ENCODE measurements at places on chromosomes 5 and 9. TPM values are rescaled to one million over a fixed set of nuclear protein-coding genes. Genes with fewer than 3 reads are reported as not detected.

The KIF4B gene
- polyA plus RNA-seq: 0.33 TPM

The SPINK13 gene
- polyA plus RNA-seq: 0.37 TPM

The SLC46A2 gene
- polyA plus RNA-seq: 0.12 TPM

The PCDHGB6 gene
- 6.6 TPM for polyA plus RNA-seq

The RELL2 gene
- 0.64 TPM for polyA plus RNA-seq

The TTC1 gene
- 70.6 TPM for polyA plus RNA-seq

The CHMP5 gene
- 143 TPM for polyA plus RNA-seq

The CA9 gene
- polyA plus RNA-seq: 0.60 TPM

The PKD2L2 gene
- polyA plus RNA-seq: not detected

DNA sequence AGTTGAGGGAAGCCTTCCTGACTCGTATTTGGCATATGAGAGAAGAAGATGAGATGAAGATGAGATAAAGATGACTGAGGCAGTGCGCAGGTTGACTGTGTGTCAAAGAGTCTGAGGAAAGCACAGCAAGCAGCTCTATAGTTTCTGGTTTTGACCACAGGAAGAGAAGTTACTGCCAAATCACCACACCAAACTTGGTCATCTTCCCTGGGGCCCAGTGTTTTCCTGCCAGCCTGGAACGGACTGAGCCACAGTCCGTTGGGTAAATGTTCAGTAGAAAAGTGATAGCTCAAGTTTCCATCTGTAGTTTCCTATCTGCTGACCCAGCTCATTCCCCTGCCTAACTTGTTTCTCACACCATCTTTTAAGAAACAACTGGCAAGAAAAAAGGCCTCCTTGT lies 80.7 kb upstream of the ADAMTS19 start:
- no peak for DNase-seq

DNA sequence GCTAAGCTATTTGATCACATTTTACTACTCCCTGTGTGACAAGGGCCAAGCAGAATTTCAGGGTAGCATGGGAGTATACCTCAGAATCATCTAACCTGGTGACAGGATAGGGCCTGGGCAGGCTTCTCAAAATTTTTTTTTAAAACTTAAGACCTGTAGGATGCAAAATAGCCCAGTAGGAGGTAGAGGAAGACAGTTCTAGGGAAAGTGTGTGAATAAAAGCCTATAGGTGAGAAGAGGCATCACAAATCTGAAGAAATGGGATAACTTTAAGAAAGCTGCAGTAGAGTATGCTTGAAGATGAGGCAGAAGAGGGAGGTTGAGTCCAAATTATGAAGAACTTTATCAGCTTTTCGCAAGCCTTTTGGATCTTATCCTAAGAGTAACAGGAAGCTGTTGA lies 32.3 kb downstream of the CNTRL start:
- no peak for DNase-seq

DNA sequence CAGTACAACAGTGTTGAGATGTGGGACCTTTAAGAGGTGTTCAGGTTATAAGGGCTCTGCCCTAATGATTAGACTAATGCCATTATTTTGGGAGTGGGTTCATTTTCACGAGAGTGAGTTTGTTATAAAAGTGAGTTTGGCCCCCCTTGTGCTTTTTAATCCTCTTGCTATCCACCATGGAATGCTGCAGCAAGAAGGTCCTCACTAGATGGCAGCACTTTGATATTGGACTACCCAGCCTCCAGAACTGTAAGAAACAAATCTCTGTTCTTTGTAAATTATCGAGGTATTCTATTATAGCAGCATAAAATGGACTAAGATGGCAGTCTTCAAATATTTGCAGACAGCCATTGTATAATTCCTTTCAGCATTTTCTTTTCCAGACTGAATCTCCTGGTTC lies 212.4 kb downstream of the LRRC70 start:
- no peak for DNase-seq

DNA sequence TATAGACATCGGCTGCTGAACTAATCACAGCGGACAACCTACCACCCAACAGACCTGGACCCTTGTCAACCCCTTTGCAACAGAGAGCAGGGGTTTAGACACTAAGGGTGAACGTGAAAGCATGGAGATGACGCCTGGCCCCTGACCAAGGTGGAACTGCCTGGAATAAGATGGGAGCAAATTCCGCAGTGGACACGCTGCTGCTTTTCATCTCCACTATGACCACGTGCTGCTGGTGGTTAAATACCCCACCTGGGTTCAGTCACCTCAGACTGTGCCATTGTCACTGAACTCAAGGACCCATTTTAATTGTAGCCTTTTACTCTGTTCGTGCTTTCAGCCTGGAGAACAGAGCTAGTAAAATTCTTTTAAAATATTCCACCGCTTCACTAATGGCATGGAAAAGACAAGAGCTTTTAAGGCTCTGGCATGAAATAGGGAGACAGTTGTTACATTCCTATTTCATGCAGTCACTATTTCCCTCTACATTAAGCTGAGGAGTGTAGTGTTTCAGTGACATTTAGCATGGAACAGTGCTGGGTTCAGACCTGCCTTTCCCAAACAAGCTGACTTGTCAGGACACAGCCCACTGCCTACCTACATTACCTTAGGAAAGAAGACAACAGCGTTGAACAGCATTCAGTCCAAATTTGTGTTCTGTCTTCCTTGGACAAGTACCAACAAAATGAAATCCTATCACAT lies 96.8 kb downstream of the ANKRD18B start:
- no peak for DNase-seq

- DNase-seq: no peak
These were observed 80.1 kb downstream of the EGFLAM start for GRCh38 chr5:38338455-38338854.

GRCh38 chr9:4157584-4158499 lies 142.0 kb downstream of the GLIS3 start:
- no peak for DNase-seq

GRCh38 chr5:17037751-17038150 lies 101.7 kb upstream of the MYO10 start:
- DNase-seq: no peak

DNA sequence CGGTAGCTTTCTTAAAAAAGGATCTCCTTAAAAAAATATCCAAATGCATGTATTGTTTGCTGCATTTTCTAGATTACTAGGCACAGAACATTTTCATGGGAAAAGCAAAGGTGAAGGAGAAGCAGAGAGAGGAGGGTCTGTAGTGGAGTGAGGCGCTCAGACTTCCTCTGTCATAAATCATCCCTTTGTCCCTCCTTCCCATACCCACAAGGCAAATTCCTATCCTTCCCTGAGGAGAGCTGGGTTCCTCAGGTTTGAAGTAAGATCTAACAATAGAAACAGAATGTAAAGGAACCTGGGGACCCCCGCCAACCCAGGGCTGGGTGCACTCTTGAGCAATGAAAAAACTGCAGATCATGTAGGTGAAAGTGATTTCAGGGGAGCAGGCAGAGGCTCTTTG lies 149.2 kb upstream of the ANKH start:
- DNase-seq: no peak

DNA sequence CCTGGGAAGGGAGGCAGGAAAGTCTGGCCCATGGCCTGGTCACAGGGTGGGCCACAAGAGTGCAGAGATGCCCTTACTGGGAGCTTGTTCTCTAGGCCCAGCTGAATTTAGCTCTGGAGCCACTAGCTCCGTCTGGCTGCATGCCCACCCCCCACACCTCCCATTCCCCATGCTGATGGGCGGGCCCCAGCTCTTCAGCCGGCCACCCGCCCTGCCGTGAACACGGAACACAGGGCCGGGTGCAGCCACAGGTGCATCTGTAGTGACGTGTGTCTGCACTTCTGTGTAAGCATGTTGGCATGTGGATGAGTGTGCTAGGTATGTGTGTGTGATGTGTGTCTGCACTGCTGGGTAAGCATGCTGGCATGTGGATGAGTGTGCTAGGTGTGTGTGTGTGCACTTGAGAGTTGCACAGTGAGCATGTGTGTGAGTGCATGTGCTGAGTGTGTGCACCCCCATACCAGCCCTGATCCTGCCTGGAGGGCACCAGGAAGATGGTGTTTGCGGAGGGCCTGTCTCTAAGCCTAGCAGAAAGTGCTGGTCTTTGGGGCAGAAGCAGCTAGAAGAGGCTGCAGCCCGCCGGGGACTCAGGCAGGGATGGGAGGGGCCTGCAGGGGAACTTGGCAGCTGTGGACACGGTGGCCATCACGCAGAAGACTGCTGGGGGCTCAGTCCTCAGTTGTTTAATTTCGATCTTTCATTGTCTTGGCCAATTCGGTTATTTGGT lies 136.4 kb downstream of the CACNA1B start:
- DNase-seq: no peak

GRCh38 chr5:115068239-115069086 lies 101.2 kb downstream of the TRIM36 start:
- DNase-seq: no peak

DNA sequence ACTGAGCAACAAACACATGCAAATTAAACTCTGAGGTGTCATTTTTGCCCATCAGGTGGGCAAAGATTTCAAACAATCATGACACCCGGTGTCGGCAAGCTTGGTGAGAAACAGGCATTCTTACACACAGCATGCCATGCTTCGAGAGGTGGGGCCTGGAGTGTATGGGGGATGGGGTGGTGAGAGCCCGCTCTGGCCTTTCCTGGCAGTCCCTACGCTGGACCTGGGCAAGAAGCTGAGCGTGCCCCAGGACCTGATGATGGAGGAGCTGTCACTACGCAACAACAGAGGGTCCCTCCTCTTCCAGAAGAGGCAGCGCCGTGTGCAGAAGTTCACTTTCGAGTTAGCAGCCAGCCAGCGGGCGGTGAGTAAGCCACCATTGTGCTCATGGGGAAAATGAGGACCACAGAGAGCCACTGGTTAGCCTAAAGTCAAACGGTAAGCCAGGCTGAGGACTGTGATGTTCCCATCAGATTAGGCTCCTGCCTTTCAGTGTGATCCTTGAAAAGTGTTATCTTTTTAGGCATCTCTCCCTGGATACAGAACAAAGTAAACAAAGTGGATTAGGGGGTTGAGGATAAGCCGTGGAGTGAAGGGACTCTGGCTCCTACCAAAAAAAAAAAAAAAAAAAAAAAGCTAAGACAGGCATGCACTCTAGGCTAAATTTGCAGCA lies 9.4 kb downstream of the MYOZ3 start:
- DNase-seq: no peak

DNA sequence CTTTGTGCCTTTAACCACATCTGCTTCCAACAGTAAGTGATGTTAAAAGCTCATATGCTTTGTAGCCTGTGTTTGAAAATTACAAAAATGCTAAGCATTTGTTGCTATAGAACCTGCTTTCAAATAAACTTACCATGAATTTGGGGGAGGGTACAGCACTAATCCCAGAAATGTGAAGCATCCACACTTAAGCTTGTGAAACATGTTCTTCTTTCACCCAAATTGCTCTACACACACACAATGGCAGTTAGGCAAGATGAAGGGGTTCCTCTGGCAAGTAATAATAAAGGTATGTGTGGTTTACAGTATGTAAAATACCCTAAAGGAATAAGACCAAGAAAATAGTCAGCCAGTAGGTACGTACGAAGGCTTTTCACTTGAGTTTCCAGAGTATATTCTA lies 165.6 kb downstream of the SMARCA2 start:
- DNase-seq: no peak

DNA sequence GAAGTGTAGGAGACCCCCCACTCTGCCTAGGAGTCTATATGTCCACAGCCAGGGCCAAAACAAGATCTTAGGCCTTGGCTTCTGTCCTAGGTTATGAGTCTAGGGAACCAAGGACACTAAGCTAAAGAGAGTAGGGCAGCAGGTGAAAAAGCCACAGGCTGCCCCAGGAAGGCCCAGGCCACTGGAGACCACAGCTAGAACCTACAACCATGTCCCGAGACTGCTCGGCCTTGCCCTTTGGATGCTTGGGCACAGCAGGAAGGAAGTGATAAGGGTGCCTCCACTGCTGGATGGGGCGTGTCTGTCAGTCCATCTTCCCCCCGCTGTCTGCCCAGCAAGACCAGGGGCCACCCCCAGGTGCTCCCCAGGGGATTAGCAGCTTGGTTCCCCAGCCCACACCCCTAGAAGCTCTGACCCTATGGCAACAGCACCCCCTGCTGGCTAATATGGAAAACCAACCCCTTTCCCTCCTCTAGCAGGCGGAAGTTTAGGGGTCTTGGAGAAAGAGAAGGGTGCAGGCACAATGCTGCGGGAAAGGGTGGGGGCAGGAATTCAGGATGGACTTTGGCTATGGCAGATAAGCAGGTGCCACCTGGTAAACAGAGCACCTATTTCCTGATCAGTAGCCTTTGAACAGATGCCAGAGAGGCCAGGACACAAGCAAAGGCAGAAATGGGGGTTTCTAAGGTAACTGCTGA lies 10.5 kb upstream of the IRF1 start:
- no peak for DNase-seq

DNA sequence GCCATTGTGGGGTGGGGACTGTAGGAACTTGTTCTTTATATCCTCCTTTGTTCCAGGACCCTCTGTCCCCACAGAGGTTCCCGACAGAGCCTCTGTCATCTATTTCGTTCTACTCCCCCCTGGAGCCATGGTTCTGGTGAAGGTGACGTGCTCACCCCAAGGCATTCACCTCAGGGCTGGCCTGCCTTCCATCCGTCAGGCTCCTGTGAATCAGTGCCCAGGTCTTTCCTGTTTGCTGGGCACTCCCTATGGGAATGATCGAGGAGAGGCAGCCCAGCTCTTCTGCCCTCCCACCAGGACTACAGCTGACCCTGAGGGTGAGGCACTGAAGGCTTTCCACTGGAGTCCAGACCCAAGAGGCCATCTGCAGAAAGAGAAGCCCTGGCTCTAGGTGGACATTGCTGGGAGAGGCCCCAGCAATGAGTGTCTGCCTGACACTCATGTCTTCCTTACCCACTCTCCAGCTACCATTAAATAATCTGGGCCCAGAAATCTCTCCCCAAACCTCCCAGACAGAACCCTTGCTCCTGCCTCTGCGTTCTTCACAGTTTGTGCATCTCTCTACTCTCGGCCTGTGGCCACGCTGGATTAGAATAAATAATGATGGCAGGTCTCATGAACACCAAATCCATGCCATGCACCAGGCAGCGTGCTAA lies 214.2 kb downstream of the FSTL4 start:
- DNase-seq: no peak

DNA sequence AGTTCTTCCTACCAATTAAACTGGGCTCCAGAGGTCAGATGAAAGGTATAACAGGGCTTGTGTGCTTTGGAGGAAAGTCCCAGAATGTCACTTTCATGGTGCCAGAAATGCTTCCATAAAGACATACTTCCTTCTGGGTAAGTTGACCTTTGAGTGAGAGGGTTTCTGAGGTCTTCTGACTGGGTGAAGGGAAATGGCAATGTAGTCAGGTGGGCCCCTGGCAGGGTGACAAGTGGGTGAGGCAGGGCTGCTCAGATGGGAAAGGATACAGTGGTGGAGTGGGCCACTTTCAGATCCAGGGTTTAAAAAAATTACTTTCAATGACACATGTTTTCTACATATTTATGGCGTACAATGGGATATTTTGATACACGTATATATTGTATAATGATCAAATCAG lies 136.5 kb upstream of the PITX1 start:
- DNase-seq: no peak

DNA sequence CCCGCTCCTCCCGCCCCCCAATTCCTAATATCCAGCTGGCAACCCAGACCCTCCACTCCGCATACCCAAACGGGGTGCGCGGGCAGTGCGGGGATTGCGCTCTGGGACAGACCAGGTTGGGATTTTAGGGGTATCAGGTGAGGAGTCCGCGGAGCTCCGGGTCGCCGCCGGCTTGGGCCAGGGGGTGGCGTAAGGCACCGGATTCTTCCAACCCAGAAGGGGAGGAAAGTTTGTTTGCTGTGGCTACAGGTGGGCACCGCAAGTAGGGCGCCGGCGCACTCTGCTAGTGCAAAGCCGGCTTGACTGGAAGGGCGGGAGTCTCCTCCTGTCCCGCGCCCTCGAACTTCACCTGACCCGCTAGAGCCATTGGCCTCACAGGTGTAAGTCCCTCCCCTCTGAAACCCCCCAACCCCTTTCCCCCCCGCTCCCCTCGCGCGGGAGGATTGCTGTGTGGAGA lies 709 bp downstream of the IQGAP2 start:
- DNase-seq: no peak

GRCh38 chr9:98809311-98810101 lies 2.0 kb downstream of the GALNT12 start:
- no peak for DNase-seq
